Uterus (tissue), 4 donors: ENCODE measurements at places on chromosomes 5 and 9. TPM values are rescaled to one million over a fixed set of nuclear protein-coding genes. Genes with fewer than 3 reads are reported as not detected.

HDAC3 gene
- 24.8 TPM for total RNA-seq

- DNase-seq: no peak
Measured at GRCh38 chr9:38251036-38251860, 141.3 kb upstream of the ALDH1B1 start.

- DNase-seq: no peak
Measured at GRCh38 chr5:66987126-66987525, 209.5 kb downstream of the CD180 start.

DNA sequence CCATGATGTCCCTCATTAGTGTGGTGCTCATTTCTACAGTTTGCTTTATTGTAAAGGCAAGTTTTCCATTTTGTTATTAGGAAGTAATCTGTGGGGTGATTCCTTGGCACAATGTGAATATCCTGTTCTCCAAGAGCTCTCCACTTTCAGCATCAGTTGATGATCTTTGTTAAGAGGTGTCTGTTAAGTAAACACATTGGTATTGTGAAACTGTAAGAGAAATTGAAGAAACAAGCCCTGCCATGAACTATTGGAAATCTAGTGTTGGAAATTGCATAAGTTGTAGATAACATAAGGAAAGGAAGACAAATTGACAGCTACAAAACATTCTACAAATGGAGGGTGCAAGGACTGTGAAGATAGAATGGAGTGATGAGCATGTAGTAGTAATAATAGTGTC lies 17.2 kb downstream of the RNF14 start:
- no peak for DNase-seq

DNA sequence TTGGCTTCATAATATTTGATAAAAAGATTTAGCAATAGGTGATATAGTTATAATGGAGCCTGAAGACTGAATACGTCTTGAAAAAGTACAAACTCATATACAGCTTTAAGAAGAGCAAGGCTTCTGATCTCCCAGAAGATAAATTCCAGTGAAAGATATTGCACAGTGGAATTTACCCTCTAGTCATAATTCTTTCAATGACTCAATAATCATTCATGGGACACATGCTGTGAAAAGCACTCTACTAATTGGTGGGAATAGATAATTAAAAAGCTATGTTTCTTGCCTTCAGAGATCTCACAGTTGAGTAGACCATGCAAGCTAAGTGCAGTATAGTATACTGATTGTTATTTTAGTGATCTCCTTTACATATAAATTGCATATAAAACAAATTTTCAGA lies 538.6 kb upstream of the CYLC2 start:
- DNase-seq: no peak

DNA sequence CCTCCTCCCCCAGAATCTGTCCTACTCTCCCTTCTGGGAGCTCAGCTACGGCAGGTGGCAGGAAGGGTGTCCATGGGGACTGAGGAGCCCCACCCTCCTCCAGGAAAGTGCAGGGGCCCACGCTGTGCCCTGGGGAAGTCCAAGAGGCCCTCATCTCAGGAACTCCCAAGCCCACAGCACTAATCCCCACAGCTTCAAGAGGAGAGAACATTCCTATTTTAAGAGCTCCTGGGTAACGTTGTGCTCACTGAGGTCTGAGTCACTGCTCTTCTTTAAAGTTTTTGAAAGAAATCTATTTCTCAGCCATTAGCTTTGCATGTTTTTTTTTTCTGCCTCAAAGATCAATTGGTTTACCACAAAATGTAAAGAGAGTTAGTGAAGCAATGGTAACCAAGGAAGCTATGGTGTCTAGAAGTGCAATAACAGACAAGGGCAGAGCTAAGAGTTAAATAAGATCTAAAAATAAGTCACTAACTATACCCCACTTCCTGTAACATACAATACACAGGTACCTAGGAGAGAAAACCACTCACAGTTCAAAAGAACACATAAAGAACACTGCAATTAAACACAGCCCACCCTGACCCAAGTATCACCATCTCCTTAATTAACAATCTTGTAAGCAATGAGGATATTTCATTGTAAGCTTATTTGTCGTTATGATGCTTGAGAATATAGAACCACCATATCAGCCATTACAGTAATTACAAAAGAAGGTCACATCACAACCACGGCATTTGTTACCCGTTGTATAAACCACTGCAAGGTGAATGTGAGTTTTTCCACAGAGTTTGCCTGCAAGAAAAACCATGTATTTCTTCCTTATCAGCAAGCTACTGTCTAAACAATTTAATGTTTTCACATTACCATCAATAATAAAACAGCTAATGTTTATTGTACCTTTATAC lies 382.3 kb upstream of the SLC30A5 start:
- DNase-seq: no peak

GRCh38 chr9:104970271-104970987 lies 42.5 kb upstream of the ABCA1 start:
- no peak for DNase-seq

DNA sequence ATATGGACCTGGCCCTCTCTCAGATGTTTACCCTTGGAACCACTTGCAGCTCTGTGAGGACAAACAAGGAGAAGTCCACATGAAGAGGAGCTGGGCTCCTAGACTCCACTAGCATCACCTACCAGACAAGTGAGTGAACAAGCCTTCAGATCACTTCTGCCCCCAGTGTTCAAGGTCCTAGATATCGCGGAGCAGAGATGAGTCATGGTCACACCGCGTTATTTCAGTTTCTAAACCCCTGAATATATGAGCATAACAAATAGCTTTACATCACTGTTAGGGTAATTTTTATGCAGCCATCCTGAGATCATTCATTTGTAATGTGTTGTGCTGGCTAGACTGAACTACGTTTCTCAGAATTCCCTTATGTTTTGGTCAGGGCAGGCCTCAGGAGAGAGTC lies 77.0 kb upstream of the DAP start:
- DNase-seq: no peak

RNF130 gene
- 71.7 TPM for total RNA-seq

ZNF483 gene
- total RNA-seq: 60.2 TPM

GRCh38 chr5:42570966-42571960 lies 148.0 kb downstream of the GHR start:
- DNase-seq: no peak

GRCh38 chr5:108271127-108271526 lies 110.8 kb downstream of the FBXL17 start:
- DNase-seq: no peak

PCDHB16 gene
- 10.2 TPM for total RNA-seq

DNA sequence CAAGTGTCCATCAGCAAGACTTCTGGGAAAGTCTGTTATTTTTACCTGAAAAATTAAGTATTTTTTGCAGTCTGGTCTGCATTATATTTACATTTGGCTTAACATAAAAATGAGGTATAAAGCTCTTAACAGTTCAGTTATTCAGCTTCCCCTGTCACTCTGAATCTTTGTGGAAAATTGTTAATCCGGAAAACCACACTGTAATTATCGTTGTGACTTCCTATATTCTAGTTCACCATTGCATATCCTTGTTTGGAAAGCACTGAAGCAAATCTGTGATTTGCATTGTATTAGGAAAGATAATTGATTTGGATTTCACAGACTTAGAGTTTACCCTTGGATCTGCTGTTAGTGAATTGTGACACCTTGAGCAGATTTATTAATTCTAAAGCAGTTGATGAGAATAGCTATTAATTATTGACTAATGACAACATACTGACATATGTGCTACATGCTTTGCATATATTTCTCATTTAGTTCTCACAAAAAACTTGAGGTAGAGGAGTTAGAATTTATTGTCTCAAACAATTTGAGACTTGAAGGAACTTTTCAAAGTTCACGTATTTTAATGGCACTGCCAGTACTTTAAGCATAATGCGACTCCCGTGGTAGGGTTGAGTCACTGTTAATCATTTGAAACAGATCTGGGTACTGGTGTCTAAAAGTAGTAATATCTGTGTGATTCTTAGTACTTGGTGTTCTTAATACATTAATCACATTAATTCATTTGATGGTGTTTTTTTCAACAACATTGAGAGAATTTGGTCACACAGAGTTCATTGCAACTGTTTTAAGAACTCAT lies 71.8 kb upstream of the LRRC70 start:
- DNase-seq: no peak

GRCh38 chr9:107462691-107463090 lies 26.9 kb downstream of the KLF4 start:
- no peak for DNase-seq

DNA sequence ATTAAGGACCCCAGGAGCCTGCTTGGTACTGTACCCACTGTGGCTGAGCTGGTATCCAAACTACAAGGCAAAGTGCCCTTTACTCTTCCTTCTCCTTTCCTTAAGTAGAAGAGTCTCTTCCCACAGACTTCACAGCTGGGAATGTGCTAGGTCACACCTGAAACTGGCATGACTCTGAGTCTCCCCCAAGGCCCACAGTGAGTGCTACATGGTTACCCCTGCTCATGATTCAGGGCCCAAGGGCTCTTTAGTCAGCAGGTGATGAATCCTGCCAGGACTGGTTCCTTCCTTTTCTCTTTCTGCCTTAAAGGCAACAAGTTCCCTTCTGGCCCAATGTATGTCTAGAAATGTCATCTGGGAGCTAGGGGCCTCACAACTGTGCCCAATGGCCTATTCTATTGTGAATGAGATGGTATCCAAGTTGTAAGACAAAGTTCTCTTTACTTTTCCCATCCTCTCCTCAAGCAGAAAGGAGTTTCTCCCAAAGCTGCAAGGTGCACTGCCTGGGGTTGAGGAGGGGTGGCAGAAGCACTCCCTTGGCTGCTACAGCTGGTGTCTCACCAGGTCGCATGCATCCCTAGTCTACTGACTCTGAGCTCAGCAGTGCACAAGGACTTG lies 134.4 kb downstream of the TMEM38B start:
- no peak for DNase-seq

WDR5 gene
- total RNA-seq: 24.9 TPM

CDKN2A gene
- total RNA-seq: 0.88 TPM

ANKRD33B gene
- total RNA-seq: 7.2 TPM

- DNase-seq: no peak
Measured at GRCh38 chr9:96884443-96884842, 30.1 kb upstream of the ZNF782 start.

DNA sequence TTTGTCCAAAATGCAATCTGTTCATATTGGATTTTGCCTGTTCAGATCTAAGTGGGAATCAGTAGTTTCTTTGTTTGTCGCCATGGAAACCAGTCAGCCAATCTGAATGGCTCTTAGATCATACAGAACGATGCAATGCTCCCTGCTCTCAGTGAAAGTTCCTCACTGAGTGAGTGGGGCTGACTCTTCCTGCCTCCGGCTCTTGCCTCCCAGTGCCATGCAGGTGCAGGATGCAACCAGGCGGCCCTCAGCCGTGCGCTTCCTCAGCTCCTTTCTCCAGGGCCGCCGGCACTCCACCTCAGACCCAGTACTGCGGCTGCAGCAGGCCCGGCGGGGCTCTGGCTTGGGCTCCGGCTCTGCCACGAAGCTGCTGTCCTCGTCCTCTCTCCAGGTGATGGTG lies at the start of gene PTPDC1:
TSS of gene PTPDC1 (plus strand) at position 151 of the 400 bp plus-strand sequence. CDS start at position 218, 67 bp downstream.
- peak; percentile 35 for DNase-seq

DNA sequence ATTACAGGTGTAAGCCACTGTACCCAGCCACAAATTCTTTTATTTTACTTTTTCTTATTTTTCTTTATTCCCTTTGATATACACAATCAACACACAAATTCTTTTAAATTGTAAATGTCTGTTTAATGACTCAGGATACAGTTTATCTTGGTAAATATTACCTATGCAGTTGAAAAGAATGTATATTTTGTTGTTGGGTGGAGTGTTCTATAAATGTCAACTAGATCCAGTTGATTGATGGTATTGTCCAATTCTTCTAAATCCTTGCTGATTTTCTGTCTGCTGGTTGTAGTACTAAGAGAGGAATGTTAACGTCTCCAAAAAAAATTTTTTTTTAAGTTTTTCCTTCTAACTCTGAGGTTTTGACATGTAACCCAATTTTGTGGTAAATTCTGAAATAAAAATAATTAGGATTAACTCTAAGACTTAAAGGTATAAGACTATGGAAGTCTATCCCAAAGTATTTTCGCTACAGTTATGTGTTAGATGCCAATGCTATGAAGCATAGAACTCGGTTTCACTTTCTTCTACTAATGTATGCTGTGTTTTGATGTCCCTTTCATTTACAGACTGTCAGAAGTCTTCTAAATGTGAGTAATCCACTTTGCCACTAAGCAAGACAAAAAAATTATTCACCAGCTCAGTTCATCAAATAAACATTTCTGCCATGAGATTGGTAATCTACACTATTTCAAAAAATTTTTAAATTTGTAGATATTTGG lies 720.2 kb upstream of the C9orf72 start:
- DNase-seq: no peak

- DNase-seq: peak; percentile 70
Measured at GRCh38 chr9:134283111-134283515, 43.1 kb upstream of the RXRA start.

DNA sequence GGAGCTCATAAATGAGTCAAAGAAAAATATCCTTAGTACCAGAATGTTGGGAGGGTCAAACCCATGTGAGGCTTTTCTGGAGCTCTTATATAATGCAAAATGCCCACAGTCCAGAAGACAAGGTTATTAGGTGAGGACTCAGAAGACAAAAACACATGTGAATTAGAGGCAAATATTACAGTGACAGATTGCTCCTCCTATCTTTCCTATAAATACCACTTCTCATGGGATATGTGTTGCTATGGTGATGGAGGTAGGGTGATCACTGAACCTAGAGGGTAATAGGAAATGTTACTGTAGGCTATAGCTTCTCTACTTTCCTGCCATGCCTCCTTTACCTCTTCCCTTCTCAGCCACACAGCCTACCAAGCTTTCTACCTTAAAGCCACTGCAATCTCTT lies 264.6 kb downstream of the SEC61B start:
- no peak for DNase-seq

DNA sequence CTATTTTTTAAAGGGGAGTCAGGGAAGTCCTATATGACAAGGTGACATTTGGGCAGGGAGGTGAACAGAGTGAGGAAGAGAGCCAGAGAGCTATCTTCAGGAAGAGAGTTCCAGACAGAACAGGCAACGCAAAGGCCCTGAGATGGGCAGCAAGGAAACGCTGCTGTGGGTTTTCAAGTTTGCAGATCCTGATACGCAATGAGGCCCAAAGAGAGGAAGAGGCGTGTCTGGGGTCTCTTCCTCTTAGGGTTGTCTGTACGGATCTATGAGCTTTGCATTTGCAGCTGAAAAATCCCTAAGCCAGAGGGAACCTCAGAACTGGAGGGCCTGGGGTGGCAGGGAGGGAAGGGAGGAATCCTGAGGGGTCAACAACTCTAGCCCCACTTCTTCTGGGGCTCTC lies 13.6 kb downstream of the FAT2 start:
- DNase-seq: no peak

GRCh38 chr5:101174981-101175380 lies 271.9 kb upstream of the ST8SIA4 start:
- DNase-seq: no peak

- DNase-seq: no peak
Measured at GRCh38 chr9:24487250-24487861, 58.3 kb downstream of the IZUMO3 start.

TPPP gene
- total RNA-seq: 0.29 TPM

- no peak for DNase-seq
Measured at GRCh38 chr5:103827976-103828375, 265.4 kb upstream of the NUDT12 start.

DNA sequence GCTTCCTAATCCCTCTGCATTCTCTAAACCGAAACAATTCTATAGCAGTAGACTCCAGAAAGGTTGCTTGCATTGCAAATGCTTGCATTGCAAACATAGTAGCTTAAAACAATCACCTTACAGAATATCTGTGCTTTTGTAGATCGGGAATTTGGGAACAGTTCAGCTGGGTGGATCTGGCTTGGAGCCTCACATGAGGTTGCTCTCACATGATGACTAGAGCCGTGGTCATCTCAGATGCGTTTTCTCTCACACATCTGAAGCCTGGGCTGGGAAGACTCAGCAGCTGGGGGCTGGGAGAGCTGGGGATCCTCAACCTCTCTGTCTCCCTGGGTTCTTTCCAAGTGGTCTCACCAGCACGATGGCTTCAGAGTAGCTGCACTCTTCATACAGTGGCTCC lies 127.8 kb downstream of the MSX2 start:
- DNase-seq: no peak

TLE4 gene
- total RNA-seq: 134 TPM
